ENCODE measurements at places on chromosomes 2 and 18. TPM values are rescaled to one million over a fixed set of nuclear protein-coding genes. Genes with fewer than 3 reads are reported as not detected.

RETREG2 gene
- 86.5 TPM for total RNA-seq

ATL2 gene
- 59.1 TPM for total RNA-seq

OTOS gene
- not detected for total RNA-seq

PPP1R1C gene
- total RNA-seq = 2.0 TPM

SP100 gene
- 28.5 TPM for total RNA-seq
